ENCODE measurements at places on chromosomes 16 and 17.

DNA sequence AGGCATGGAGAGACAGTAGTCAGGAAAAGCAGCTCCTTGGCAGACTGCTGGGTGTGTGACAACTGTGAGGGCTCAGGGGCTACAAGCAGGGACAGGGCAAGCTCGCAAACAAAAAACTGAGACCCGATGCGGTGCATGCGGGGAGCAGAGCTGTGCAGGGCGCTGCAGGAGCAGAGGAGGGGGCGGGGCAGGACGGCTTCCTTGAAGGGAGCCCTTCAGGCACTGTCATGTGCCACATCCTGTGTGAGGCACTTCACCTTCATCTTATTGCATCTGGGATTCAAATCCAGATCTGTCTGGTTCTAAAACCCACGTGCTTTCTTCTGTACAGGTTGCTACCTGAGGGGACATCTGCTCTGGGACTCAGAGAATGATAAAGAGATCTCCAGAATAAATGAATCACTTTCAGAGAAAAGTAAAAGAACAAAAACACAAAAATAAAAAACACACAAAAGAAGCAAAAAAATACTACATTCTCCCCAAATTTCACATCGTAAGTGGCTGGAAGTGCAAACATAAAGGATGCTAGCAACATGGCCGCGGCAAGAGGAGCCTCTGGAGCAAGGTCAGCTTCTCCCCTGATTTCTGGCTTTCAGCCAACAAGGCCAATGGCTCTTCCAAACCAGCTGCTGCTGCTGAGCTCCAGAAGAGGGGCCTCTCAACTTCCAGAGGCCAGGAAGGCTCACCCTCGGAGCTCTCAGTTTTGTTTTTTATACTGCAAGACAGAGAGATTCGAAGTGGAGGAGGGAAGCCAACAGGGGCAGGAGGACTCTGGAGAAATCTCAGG, 14.2 kb downstream of the LYRM9 start:
- no peak for DNase-seq

DNA sequence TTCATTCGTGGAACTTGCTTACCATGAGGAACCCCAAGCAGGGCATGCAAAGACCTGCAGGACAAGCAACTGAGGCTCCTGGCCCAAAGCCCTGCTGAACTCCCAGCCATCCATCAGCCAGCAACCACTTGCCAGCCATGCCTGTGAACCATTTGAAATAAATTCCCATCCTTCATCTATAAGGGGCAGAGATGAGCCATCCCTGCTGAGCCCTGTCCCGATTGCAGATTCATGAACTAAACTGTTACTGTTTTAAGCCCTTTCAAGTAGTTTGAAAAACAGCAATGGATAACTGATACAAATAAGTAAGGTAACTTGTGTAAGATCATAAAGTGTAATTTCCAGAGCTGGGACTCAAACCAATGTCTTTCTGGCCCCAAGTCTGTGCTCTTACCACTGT, 114.4 kb upstream of the WSCD1 start:
- DNase-seq, result no peak

GRCh38 chr17:11031787-11032186, 193.9 kb upstream of the PIRT start:
- DNase-seq, result no peak

DNA sequence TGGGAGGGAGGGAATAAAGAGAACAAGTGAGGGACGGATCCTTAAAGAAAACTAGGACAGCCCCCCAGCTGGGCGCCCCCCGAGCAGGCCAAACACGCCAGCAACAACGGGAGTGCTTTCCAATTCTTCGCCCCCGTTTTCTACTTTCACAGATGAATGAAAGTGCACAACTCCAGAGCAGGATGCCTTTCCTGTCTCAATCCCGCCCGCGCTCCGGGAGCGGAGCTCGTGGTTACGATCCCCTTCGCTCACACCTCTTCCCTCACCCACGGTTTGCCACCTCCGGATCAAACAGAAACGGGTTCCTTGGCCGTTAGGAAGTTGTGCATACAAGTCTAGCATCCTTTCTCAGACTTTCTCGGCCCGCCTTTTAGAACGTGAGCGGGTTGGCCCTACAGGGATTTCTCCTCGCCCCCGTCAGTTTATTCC, 680 bp downstream of the SKA2 start:
- DNase-seq, result no peak

DNA sequence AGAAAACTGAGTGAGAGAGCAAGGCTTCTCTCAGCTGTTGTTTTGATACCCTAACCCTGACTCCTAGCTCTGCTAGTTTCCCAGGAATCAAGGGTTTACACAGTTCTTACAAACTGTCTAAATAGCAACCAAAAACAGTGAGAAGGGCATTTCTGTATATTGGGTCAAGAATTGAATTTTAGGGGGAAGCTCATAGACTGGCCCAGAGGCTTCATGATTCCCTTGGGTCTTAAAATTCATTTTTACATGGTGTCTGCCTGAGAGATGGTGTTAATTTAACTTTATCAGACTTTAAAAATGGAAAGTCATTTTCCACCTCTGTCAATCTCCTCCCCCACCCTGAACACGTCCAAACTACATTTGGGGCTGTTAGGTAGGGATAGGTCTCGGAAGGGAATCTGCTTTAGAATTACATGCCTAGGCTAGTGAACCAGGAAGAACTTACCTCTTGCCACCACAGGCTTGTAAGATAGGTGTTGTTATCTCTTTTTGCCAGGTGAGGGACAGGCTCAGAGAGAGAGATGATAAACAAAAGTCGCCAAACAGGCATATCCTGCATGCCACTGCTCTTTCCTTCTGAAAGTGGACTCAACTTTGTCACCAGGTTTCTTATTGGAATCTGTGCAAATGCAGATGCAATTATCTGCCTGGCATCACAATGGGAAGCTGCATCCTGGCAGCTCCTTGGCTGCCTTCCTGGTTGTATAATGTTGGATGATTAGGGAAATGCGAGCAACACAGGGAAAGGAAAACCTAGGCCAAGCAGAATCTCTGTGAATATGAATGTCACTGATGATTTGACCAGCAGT, 3.1 kb downstream of the PHAF1 start:
- no peak for DNase-seq

Data from HuH-7 (cell line).